ENCODE measurements at places on chromosomes 16 and 17.

- DNase-seq = peak; percentile 93
Measured at GRCh38 chr17:80263253-80264204, 2.9 kb downstream of the RNF213 start.

DNA sequence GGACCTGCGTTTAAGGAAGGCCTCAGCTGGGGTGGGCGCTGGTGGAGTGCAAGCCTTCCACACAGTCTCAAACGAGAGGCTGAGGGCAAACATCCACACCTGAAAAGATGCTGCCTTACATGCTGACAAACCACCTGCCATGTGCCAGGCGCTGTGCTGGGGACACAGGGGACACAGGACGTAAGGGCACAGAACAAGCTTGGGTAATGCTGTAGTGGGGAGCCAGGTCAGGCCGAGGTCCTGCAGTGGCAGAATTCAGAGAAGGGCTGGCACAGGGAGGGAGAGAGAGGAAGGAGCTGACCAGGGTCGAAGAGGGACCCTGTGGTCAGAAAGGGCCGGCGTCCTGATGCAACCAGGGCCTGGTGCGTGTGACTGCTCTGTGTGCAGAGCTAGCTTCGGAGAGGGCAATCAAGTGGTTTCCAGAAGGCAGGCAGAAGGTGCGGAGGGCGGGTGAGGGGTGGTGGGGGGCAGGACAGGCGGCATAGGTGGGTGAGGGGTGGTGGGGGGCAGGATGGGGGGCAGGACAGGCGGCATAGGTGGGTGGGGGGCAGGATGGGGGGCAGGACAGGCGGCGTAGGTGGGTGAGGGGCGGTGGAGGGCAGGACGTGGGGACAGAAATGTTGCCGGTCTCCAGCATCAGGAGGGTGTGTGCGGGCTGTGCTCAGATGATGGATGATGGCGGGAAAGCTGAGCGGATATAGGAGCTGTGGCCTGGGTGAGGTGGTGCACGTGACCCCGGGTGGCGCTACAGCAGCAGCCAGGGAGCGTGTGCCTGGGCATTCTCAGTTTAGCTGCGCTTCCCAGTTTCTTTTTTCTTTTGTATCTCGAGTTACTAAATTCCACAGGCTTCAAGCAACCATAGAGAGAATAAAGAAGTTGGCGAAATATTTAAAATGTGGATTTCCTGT is 18.8 kb downstream of the TELO2 start:
- no peak for DNase-seq

DNA sequence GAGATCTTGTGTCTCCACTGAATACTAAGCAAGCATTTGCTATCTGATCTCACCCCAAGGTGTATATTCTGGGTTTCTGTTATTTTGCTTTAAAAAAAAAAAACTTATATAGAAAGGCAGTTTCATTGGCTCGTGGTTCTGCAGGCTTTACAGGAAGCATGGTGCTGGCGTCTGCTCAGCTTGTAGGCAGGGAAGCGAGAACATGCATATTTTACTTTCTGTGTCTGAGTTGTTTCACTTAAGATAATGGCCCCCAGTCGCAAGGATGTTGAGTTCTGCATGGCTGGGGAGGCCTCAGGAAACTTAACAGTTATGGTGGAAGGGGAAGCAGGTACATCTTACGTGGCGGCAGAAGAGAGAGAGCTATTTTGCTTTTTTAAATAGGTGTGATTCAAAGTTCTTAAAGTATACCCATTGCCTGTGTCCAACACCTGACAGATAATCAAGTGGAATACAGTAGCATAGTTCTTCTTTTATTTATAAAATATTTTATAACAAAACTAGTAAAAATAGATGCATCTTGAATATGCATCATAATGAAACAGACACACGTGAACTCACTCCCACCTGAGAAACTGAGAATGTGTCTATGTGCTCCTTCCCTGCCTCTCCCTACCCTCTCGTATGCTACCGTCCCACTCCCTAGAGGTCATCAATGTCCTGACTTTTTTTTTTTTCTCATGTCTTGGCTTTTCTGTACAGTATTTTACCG is 15.4 kb upstream of the ARHGAP17 start:
- DNase-seq = no peak

DNA sequence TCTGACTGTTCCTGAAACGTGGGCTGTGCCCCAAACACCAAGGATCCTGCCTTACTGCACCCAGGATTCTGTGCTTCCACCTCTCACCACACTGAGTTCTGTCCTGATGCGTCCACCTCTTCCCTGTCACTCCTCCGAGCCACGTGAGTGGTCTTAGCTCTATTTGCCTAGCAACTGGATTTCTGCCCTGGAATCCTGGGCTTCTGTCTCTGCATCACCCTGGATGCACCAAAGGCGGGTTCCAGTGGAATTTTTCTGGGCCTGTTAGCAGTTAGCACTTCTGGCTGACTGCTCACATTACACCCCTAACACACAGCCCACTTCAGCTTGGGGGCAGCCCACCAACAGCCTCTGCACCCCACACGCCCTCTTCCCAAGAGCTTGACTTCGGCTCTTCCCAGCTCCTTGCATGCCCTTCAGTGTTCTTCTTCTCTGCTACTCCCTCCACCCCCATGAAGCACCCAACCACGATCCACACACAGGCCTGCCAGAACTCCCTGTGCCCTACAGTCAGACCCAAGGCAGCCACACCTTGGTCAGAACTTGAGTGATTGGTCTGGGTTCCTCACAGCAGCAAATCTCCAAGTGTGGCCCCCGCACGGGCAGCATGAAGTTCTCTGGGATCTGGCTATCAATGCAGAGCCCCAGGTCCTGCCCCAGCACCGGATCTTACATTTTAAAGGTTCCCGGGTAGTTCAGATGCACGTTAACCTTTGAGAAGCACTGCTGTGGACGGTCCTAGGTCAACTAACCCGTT is 129.8 kb upstream of the RCVRN start:
- DNase-seq = no peak

DNA sequence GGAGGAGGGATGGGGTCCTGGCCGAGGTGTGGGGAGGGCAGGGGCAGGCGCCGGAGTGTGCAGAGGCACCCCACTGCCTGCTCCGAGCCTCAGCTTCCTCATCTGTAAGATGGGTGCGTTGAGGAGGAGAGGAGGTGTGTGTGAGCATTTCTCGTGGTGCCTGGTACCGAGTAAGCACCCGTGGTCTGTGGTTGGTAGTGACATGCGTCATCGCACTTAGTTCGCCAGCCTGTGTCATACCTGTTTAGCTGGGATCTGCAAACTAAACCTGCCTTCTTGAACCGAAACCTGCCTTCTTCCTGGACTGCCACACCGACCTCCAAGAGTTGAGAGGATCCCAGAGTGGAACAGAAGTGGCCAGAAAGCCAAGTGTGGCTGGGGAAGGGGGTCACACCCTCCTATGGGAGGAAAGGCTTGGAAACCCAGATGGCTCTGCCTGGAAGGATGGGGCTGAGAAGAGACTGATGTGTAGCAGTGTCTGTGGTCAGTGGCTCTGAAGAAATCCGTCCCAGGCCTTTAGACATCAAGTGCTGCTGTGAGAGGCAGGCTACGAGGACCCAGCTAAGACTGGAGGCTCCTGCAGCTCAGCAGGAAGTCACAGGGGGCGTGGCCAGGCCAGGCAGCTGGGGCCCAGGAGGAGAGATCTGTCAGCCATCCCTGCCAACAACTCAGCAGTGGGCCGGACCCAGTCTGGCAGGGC is 162.6 kb upstream of the PLCG2 start:
- DNase-seq = no peak

Data from renal pelvis (tissue), 12 donors.